Glomerular endothelial cell (primary cell): ENCODE measurements at places on chromosomes 2 and 18. TPM values are rescaled to one million over a fixed set of nuclear protein-coding genes. Genes with fewer than 3 reads are reported as not detected.

LCT gene
- under 0.01 TPM in 1 of 2 replicates, not detected in the other for total RNA-seq

DNA sequence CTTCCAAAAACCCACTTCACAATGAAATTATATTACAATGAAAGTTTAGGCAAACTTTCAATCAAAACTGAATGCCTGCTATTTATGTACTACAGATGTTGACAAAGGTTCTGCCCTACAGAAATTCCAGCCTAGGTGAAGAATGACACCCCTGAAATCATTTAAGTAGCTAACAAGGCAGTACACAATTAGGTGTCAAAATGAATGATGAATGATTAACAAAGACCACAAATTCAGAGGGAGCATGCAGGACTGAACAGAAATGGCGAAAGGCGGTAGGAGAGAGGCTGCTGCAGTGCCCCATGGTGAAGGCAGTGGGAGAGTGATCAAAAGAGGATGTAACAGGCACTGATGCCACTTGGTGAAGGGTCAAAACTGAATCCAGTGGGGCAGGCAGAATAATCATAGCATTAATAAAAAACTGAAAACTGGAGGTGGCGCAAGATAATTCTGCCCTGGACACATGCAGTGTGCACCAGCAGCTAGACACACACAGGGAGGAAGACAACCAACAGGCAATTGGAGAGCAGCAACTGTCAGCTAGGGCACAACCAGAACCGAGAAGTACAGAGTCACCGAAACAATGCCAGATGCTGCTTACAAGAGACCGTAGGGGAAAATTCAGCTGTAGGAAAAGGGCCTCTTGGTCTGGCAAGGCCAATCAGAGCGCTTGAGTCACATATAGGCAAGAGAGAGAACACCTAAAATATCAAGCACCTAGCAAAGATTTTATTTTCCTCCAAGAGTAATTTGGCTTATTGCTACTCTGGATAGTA is 4.5 kb downstream of the TMEM131 start:
- DNase-seq: no peak

GRCh38 chr2:119184512-119184911 is 26.0 kb upstream of the C1QL2 start:
- no peak for DNase-seq

RUFY4 gene
- not detected in 2 replicates for total RNA-seq

GRCh38 chr2:218272531-218273212 is 2.4 kb downstream of the PNKD start:
- DNase-seq: no peak

PSMD1 gene
- total RNA-seq: 98.1 and 104 TPM in 2 replicates

DNA sequence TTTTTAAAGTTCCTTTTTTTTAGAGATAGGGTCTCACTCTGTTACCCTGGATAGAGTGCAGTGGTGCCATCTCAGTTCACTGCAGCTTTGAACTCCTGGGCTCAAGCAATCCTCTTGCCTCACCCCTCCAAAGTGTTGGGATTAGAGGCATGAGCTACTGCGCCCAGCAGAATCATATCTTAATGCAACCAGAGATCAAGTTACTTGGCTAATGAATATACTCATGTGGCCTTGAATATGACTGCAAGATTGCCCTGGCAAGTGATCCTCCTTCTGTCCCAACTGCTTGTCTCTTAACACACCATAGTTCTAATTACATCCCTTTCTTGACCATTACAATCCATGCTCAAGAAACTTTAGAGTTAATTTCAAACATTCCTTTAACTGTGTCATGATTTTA is 133.5 kb downstream of the SRBD1 start:
- no peak for DNase-seq

- DNase-seq: no peak
These were observed 450.1 kb downstream of the ANKRD30B start for GRCh38 chr18:15198116-15198389.

GRCh38 chr2:128391679-128392078 is 73.0 kb upstream of the HS6ST1 start:
- no peak for DNase-seq

DNA sequence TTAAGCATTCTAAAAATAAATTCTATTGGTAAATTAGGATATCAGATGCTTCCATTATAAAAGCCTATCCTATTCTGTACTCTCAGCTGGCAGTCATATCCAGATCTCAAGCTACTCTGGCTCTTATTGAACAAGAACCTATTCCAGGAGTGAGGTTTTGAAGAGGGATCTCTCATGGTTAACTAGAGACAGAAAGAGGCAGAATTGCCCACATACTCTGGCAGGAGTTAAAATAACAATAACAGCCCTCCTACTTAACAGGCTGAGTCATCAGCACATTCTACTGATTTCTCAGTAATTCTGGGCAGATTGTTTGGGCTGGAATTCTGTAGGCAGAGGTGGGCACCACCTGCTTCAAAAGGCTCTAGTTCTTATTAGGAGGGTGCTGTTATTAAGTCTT is 142.0 kb upstream of the UNC80 start:
- DNase-seq: no peak
